Endodermal cell (in vitro differentiated cells): ENCODE measurements at places on chromosomes 1 and 21. TPM values are rescaled to one million over a fixed set of nuclear protein-coding genes. Genes with fewer than 3 reads are reported as not detected.

Gene LENEP
- total RNA-seq: 1.4 and 2.0 TPM in 2 replicates

Gene CLDN17
- not detected in 2 replicates for total RNA-seq

Gene RCC1
- total RNA-seq: 54.0 and 55.4 TPM in 2 replicates

Gene REN
- not detected in 3 replicates for total RNA-seq

Gene ANXA9
- 0.27 to 0.45 TPM in 2 of 3 replicates, not detected in the other for total RNA-seq

Gene SPRR3
- not detected in 3 replicates for total RNA-seq

Gene PTGFR
- 0.38 to 4.3 TPM (median 0.38 TPM) in 3 replicates for total RNA-seq

Gene CBR3
- total RNA-seq: not detected in 3 replicates

Gene C1orf56
- 4.7 and 5.3 TPM in 2 replicates for total RNA-seq

Gene HNRNPCL2
- not detected in 3 replicates for total RNA-seq

Gene EVA1C
- 0.68 TPM in 1 of 2 replicates, not detected in the other for total RNA-seq

Gene CFHR2
- not detected in 3 replicates for total RNA-seq

Gene ADAM30
- not detected in 2 replicates for total RNA-seq

Gene LSM10
- 30.1 to 45.6 TPM (median 43.2 TPM) in 3 replicates for total RNA-seq

DNA sequence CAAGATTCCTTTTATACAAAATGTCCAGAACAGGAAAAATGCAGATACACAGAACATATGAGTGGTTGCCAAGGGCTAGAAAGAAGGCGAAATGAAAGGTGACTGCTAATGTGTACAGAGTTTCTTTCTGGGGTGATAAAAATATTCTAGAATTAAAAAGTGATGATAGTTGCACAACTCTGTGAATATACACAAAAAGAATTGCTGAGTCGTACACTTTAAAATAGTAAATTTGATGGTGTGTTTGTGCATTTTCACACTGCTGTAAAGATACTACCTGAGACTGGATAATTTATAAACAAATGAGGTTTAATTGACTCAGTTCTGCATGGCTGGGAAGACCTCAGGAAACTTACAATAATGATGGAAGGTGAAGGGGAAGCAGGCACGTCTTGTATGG lies 23.9 kb downstream of the KLHDC7A start:
- no peak for DNase-seq

- DNase-seq: no peak
These were observed 320.2 kb upstream of the NFIA start for GRCh38 chr1:60762176-60762575.

- no peak for DNase-seq
These were observed 25.4 kb downstream of the SLC30A10 start for GRCh38 chr1:219902951-219903350.

GRCh38 chr1:39995973-39996393 lies 41.0 kb downstream of the MFSD2A start:
- DNase-seq: peak; percentile 52

GRCh38 chr21:38367646-38368045 lies 110.9 kb downstream of the KCNJ15 start:
- DNase-seq: peak; percentile 2

DNA sequence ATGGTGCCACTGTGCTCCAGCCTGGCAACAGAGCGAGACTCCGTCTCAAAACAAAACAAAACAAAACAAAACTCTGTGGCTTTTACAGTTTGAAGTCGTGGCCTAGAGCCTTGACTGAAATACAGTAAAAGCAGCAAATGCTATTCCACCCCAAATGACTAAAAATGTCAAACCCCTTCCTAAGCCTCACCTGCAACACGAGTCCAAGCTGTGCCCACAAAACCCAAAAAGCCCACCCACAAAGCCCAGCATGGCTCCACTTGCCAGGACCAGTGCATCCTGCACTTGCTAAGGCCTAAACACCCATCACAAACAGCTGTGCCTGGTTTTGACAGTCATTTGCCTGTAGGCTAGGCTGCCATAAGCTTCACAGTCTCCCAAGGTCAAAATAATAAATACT lies 21.3 kb downstream of the VAV3 start:
- no peak for DNase-seq

- DNase-seq: no peak
These were observed 107.1 kb downstream of the PLPPR4 start for GRCh38 chr1:99371413-99371812.

- no peak for DNase-seq
These were observed 9.2 kb upstream of the HHIPL2 start for GRCh38 chr1:222557148-222557547.

DNA sequence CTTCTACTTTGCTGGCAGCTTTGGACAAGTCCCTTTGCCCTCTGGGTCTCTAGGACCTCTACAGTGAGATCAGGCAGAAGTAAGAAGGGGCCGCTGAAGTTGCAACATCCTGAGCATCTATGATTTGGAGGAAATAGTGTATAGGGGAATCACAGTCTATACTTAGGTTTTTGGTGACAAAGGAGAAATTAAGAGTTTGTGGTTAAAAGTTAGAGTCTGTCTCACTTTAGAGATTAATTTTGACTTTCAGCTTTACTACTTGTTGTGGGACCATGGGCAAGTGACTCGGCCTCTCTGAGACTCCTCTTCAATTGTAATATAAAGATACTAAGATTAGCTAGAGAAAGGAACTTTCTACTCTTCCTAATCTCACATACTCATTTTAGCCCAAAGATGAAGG lies 33.1 kb upstream of the LMX1A start:
- no peak for DNase-seq

GRCh38 chr1:111602974-111603373 lies 16.6 kb upstream of the RAP1A start:
- no peak for DNase-seq

- DNase-seq: no peak
These were observed 177.1 kb downstream of the MAGI3 start for GRCh38 chr1:113567427-113567826.

- peak; percentile 80 for DNase-seq
These were observed 1.6 kb downstream of the ELOVL1 start for GRCh38 chr1:43366179-43366578.

DNA sequence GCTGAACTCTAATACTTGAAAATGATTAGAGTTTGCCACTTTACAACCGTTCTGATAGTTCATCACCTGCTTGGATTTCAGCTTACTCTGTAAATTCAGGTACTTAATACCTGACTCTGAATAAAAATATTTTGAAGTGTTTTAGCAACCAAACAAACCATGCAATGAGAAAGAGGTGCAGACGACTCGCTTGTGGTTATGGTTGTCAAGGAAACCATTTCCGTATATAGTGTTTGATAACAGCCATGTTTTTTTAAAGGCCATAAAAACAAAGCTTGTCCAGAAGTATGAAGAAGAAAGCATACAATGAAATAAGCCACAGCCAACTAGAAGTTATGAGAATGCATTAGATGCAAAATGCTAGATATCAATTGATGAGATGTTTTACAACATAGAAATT lies 167.2 kb upstream of the HMCN1 start:
- DNase-seq: no peak

GRCh38 chr1:245807306-245807705 lies 652.5 kb downstream of the KIF26B start:
- no peak for DNase-seq

- DNase-seq: no peak
These were observed 110.9 kb downstream of the ESRRG start for GRCh38 chr1:216612291-216612690.

- no peak for DNase-seq
These were observed 254.2 kb upstream of the RRP15 start for GRCh38 chr1:218030846-218031245.

DNA sequence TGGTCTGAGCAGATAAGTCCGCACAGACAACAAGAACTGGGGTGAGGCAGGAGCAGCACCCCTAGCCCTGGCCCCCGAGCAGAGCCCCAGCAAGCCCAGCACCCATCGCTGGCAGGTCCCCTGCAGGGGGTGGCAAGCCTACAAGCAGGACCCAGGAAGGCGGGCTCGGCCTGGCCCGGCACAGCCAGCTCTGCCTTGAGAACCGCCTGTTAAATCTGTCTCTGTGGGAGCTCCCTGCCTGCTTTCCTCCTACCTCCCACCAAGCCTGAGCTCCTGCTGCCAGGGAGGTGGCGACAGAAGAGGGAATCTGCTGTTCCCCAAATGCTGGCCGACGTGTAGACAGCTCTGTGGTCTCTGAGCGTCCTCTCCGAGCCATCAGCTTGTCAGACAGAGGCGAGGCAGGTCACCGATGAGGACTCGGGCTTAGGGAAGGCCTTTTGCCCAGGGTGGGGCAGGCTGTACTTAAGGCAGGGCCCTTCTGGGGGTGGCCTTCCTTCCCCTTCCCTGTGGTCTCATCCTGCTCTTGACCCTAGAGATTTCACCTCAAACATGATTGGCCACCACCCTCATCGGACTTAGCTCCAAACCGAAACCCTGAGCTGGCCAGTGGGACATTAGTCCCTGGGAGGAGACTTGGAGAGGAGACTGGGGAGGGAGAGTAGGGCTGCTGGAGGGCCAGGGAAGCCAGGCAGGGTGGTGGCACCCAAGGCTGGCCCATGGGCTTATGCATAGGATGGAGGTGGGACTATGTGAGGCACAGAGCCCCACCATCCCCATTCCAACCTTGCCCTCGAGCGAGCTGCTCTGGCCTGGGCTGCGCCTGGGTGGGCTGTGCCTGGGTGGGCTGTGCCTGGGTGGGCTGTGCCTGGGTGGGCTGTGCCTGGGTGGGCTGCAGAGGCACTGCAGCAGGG lies 7.7 kb downstream of the SELENON start:
- no peak for DNase-seq

GRCh38 chr21:26849428-26850115 lies 4.4 kb upstream of the ADAMTS1 start:
- no peak for DNase-seq

DNA sequence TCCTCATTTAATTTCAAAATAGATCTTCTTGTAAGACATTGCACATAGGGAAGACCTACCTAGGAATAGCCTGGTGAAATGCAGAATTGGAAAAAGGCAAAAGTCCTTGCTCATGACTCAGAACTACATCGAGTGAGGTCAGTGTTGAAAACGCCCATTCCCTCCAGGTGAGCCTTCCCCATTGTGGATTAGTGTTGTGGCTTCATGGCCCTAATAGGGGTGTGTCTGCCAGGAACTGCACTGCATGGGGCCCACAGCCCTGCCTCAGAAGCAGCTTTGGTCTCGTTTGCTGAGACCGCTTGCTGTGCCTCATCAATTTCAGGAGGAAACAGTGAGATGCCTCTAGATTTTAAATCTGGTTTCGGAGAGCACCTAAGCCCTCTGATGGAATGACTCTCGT lies 17.0 kb downstream of the TFF3 start:
- DNase-seq: peak; percentile 88

- no peak for DNase-seq
These were observed 26.3 kb upstream of the SYT14 start for GRCh38 chr1:209911746-209912145.

DNA sequence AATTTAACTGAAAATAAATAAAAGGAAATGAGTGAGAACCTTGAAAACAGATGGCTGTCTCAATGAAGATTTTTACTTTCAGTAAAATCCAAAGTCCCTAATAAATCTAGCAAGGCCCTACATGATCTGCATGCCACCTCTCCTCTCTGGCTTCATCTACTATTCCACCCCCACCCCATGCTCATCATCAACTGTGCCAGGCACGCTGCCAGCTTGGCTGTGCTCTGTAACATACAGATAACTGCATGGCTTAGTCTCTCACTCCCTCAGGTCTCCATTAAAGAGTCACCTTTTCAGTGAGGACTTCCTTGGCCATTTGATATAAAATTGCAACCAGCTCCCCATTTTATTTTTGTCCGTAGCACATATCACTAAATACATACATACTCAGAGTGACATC lies 26.7 kb downstream of the RGSL1 start:
- DNase-seq: no peak

GRCh38 chr1:95232646-95233318 lies 1.2 kb upstream of the RWDD3 start:
- DNase-seq: no peak

GRCh38 chr21:19290328-19290727 lies 886.7 kb upstream of the TMPRSS15 start:
- no peak for DNase-seq
